ENCODE measurements at places on chromosomes 11 and 22. TPM values are rescaled to one million over a fixed set of nuclear protein-coding genes. Genes with fewer than 3 reads are reported as not detected.

NOX4 gene
- total RNA-seq, result 5.3 TPM

CDC42EP1 gene
- total RNA-seq, result 2.6 TPM

C1QTNF5 gene
- 3.4 TPM for total RNA-seq

HTR3A gene
- total RNA-seq, result not detected

WT1 gene
- total RNA-seq, result not detected

TRIM29 gene
- total RNA-seq, result 0.64 TPM

KCNQ1OT1 gene
- total RNA-seq, result 12.0 TPM

EIF1AD gene
- 22.3 TPM for total RNA-seq

ADM2 gene
- 0.09 TPM for total RNA-seq

Data from cerebellum (tissue), 4 donors.